Stimulated activated CD4-positive, alpha-beta T cell treated with anti-CD3 and anti-CD28 coated beads, Interleukin-15, amount 100 ng/mL, for 48 hours (primary cell): ENCODE measurements at places on chromosomes 13 and 19.
A peak's percentile ranks its signal among the peaks of the same experiment; 100 is the strongest.

DNA sequence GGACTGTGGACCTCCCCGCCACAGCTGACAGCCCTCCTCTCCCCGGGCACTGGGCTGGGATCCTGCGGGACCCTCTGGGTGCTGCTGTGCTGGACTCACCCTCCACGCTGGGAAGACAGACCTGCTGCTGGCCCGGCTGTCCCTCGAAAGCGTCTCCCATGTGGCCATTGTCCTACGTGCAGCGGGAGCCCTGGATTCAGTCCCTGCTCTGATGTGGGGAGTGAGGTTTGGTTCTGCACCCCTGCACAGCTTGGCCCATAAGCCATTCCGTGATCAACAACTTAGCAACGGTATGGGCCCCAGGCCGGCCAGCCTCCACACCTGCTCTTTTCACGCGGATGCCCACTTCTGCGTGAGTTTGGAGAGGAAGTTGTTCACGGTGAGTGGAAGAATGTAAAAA lies 195.2 kb downstream of the TEX29 start:
- DNase-seq: no peak

GRCh38 chr13:98143157-98143553 lies 261 bp downstream of the FARP1 start:
- no peak for DNase-seq

GRCh38 chr19:9936326-9937000 lies at the start of gene OLFM2:
Gene OLFM2, minus strand, starts transcription at chr19:9936515. Its CDS starts 149 bp downstream, at chr19:9936366.
- no peak for DNase-seq

DNA sequence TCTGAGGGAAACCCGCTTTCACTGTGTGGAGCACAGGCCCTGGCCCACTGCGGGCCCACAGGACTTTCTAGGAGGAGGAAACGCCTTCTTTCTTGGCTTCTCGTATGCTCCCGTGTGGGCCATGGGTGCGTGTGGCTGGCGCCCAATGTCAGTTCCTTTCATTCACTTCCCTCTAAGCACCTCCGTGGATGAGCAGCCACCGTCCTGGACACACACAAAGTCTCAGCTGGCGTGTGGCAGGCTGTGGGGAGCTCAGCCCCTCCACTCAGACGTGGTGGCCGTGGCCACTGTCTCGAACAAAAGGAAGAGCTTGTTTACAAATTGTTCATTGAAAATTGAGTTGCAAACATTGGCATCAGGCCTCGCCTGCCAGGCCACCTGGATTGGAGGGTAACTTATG lies 240.0 kb upstream of the SGCG start:
- no peak for DNase-seq

DNA sequence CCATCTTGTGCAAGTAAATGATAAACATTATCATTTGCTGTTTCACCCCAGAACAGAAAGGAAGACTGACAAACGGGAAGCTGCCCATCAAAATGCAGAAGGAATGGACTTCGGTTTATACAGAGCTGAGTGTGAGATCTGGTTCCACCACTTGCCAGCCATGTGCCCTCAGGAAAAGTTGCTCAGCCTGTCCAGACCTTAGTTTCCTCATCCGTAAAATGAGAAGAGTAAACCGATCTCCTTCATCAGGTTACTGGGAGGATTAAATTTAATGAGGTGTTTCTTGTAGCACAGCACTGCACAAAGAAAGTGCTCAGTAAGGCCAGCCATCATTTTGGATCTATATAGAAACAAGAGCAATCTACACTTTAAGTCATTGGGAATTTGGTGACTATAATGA lies 36.7 kb upstream of the SERP2 start:
- no peak for DNase-seq

- no peak for DNase-seq
Measured at GRCh38 chr19:16612636-16613035, 15.4 kb downstream of the MED26 start.

GRCh38 chr19:50358483-50359327 lies 6.7 kb downstream of the NAPSA start:
- DNase-seq: peak; percentile 60

- no peak for DNase-seq
Measured at GRCh38 chr13:98406427-98406826, 170.5 kb downstream of the STK24 start.
